ENCODE measurements at places on chromosomes 2 and 18. TPM values are rescaled to one million over a fixed set of nuclear protein-coding genes. Genes with fewer than 3 reads are reported as not detected.
A peak's percentile ranks its signal among the peaks of the same experiment; 100 is the strongest.

LRRTM4 gene
- 2.9 TPM for total RNA-seq

DNA sequence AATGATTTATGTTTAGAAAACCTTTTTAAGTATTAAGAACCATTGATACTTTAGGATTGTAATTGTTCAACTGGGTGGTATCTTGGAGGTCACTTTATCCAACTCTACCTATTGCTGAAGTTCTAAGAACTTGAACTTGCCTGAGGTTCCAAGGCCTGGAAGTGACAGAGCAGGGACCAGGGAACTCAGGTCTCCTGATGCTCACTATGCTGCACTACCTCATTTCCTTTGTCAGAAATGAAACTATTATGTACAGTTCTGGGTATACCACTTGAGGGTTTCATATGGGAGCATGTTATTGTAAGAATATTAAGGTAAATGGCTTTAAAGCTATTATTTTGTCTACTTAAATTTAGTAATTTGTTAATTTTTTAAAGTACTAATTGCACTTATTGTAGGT, 3.0 kb downstream of the MBD5 start:
- no peak for DNase-seq

DNA sequence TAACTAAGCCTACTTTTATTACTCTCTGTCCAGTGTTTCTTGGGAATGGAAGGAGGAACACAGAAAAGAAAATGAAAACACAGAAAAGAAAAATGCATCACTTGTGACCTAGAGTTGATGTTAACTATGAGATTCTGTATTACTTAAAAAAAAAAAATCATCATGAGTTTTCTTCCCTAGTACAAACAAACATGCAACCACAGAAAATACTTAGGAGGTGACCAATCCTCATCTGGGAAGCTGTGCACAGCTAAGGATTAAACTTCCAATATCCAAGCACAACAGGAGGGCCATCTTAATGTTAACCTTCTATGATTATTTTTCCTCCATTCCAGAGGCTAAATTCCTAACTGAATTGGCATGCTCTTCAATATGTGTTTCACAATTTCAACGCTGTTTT, 1140.4 kb downstream of the LRP1B start:
- DNase-seq, result no peak

VSNL1 gene
- total RNA-seq, result not detected

DNA sequence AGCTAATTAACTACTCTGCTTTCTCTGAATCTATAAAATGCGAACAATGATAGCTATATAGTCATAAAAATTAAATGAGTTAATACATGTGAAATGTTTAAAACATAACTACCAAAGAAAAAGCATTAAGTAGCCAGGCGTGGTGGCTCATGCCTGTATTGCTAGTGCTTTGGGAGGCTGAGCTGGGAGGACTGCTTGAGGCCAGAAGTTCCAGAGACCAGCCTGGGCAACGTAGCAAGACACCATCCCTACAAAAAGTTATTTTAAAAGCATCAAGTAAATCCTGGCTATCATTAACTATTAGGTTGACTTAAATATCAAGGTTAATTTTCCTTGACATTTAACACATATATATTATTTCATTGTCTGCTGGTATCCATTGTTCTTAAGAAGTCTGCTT, 152.4 kb downstream of the NBAS start:
- DNase-seq, result no peak

- no peak for DNase-seq
Measured at GRCh38 chr2:80231421-80231820, 73.1 kb downstream of the LRRTM1 start.

DCC gene
- total RNA-seq, result not detected

DNA sequence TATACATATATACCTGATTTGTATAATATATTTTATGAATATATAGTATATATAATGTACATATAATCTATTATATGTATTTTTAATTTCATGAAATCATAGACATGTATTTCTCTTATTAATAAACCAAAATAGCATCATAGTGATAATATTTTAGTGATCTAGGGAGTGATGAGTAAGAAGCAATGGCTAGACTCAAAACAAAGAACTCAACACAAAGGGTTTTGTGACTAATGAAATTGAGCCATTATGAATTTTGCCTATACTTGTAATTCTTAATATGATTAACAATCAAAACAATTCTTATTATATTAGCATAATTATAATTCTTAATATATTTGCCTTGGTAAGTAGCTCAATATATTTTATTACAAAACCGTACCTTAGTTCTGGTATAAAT, 1614.1 kb upstream of the TMEFF2 start:
- no peak for DNase-seq

DNA sequence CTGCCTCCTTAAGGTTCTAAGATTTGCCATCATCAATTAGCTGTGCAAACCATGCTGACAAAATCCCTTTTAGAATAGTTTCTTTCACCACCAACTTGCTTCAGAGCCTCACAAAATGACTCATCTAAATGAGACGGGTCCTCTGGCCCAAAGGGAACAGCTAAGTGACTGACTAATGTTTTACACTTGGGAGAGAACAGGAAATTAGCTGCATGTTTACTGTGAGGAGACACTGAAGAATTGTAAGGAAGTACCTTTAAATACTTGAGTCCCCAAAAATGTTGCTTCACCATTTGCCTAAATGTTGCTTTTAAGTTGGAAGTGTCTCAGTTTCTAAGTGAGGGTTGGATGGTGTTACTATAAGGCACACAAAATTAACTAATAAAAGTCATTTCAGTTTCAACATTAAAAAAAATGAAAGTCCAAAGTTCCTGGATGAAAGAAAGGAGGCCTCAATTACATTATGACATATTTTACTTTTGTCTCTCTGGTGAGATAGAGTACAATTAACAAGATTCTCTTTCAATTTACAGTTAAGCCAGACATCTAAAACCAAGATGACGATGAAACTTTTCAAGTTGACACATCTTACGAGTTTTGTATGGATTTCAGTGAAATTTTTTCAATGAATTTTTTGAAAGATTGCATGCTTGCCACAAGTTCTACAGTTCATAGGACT, 229.1 kb upstream of the FN1 start:
- DNase-seq, result no peak

- peak; percentile 30 for DNase-seq
Measured at GRCh38 chr2:177543007-177543760, 150.6 kb downstream of the AGPS start.

DNA sequence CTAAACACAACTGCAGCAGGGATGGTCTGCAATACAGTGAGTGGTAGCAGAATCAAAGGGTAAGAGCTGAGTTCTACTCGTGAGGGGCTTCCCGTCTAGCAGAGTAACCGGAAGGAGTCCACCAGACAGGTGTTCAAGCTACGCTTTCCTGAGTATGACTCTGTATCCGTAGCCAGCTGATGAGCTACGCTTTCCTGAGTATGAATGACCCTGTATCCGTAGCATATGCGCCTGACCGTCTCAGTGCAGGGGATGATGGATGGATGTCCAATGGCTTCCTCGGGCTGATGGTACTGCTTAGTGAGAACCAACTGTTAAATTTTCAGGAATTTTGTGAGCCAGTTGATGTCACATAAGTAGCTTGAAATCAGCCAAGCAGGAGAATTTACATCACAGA, 244.1 kb upstream of the MYT1L start:
- DNase-seq, result no peak

- no peak for DNase-seq
Measured at GRCh38 chr2:110883406-110883805, 151.0 kb downstream of the ACOXL start.

DNA sequence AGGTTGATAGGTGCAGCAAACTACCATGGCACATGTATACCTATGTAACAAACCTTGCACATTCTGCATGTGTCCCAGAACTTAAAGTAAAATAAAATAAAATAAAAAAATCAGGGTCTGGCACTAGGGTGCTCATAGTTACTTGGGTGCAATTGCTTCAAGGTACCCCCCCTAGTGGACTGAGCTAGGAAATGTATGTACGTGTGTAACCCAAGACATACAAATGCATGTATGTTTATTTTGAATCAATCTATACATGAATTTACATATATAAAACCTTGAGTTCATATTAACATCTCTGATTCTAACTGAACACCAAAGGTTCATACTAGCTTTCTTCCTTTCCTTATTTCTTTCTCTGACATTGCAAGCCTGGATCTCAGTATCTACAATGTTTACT, 51.5 kb downstream of the USP37 start:
- DNase-seq, result no peak

ING5 gene
- total RNA-seq, result 50.7 TPM

DNA sequence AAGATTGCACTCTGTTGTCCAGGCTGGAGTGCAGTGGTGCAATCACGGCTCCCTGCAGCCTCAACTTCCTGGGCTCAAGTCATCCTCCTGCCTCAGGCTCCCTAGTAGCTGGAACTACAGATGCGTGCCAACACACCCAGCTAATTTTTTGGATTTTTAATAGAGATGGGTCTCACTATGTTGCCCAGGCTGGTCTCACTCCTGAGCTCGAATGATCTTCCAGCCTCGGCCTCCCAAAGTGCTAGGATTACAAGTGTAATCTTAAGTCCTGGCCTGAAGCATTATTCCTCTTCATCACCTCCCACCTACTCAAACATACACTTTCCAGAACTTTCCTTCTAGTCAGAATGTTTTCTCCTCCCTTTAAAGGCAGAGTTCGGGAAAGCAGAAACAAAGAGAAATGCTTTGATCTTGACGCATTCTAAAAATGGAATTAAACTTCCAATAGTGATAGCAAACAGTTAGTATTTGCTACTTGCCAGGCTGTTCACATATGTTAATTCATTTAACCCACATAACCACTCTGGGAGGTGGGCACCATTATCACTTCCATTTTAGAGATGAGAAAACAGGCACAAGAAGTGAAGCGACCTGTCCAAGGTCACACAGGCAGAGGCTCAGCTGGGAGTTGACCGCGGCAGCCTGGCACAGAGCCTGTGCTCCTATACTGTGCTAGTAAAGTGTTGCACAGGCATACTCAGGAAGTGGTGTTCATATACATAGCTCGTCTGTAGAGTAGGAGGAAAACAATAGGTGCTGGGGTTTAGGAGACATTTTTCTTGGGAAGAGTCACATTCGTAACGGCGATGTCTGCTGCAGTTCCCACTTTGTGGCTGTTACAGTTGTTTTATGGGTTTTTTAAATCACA, 24.6 kb downstream of the TEX44 start:
- no peak for DNase-seq

- DNase-seq, result no peak
Measured at GRCh38 chr2:224433442-224433841, 31.5 kb upstream of the FAM124B start.

DNA sequence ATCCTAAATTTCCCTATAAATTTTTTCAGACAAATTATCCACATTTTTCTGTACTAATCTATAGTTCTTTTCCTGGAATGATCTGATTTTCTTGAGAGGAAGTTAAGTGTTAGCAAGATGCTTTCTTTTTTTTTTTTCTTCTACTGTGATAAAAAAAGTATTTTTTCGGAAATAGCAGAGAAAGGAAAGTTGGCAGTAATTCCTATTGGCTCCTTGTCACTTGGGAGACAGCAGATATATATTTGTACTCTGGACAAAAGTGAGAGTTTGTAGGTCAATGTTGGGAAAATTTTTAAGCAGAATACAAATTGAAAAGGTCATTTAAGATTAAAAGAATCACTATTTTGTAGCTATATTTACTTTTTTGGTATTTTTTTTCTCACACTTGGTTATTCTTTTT, 635.7 kb upstream of the NRXN1 start:
- no peak for DNase-seq

SP140 gene
- total RNA-seq, result 4.5 TPM

FBXO48 gene
- total RNA-seq, result 1.1 TPM

GRCh38 chr2:45743531-45744396, 92.3 kb downstream of the PRKCE start:
- peak; percentile 38 for DNase-seq

DNA sequence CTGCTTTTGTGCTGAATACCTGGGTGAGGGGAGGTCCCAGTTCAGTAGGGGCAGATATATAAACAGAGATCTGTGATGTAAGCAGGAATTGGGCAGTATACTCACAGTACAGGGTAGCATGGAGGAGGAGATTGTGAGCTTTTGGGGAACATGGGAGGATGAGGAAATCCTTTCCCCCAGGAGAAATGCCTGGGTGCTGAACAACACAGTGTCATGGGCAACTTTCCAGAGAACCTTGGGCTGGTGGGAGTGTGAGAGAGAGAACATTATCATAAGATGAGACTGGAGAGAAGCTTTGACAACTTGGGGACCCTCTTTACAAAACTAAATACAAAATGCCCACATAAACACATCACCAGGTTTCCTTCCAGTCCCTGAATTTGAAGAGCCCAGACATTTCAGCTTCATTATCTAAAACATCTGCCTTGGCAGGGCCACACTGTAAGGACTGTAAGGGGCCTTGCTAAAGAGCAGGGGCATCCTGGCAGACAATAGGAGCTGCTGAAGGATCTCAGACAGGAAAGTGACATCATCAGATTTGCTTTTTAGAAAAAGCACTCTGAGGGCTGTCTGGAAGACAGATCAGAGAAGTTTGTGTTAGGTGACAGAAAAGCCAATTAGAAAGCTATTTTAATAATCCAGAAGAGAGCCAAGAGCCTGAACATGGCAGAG, 303.1 kb upstream of the FBXO11 start:
- DNase-seq, result peak; percentile 58

DNA sequence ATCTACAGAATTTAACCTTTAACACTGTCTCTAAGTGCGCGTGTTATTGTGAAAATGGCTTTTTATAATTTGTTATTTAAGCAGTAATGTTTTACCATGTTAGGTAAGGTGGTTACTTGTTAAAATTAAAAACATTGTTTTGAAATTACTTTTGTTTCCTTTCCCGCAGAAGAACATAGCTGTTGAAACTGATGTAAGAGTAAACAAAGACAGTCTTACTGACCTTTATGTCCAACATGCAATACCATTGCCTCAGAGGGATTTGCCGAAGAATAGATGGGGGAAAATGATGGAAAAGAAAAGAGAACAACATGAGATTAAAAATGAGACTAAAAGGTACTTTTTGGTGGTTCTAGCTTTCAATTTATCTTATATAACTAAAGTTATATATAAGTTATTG, 2.1 kb downstream of the C2orf49 start:
- DNase-seq, result no peak

HTR2B gene
- 0.20 TPM for total RNA-seq

- no peak for DNase-seq
Measured at GRCh38 chr2:120847700-120848321, 112.1 kb downstream of the GLI2 start.

- DNase-seq, result peak; percentile 12
Measured at GRCh38 chr2:132415915-132416722, 486 bp upstream of the GPR39 start.

GRCh38 chr2:96207774-96208142, 869 bp downstream of the STARD7 start:
- no peak for DNase-seq

OXER1 gene
- 0.60 TPM for total RNA-seq

AKAIN1 gene
- not detected for total RNA-seq

- no peak for DNase-seq
Measured at GRCh38 chr2:41954304-41955291, 93.2 kb upstream of the PKDCC start.

GRCh38 chr2:148490840-148491439, 153.6 kb upstream of the EPC2 start:
- DNase-seq, result no peak

GRCh38 chr2:108293850-108294249, 5.2 kb downstream of the SULT1C2 start:
- DNase-seq, result no peak

DNA sequence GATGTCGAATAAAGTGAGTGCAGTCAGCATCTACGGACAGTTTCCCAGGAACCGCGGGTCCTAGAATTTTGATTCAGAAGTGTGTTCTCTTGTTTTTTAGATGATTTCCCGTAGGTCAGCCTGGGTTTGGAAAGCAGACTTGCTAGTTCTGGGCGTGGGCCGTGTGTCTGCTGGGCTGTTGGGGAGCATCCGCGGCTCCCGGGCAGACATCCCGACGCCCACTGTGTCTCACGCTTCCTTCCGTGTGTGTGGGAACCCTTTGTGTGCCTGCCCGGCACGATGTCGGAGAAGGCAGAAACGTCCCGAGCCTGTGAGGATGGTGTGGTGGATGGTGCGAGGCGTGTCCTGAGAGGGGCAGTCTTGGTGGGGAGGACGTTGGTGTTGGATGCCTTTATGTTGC, 18.4 kb downstream of the CTDP1 start:
- no peak for DNase-seq

Data from tibial nerve (tissue), 4 donors.